LoVo (cell line): ENCODE measurements at places on chromosomes 1 and 21.

DNA sequence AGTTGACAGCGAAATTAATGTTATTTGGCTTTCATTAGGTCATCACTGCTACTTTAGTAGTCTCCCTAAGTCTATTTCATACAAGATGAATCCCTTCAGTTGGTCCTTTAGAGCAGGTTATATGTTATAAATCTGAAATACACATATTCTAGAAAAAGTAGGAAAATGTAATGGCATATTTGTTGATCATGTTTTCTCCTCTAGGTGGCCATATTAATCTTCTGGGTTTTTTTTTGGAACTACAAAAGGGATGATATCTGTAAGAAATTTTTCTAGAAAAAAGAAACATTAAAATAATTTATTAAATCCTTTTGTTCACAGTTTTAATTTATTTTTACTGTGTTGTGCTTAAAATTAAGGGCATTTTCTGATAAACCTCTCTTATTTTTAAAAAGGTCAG lies 87.9 kb downstream of the SYT14 start:
- no peak for DNase-seq

- DNase-seq, result peak; percentile 91
Measured at GRCh38 chr1:94621395-94621794, 79.8 kb upstream of the F3 start.

DNA sequence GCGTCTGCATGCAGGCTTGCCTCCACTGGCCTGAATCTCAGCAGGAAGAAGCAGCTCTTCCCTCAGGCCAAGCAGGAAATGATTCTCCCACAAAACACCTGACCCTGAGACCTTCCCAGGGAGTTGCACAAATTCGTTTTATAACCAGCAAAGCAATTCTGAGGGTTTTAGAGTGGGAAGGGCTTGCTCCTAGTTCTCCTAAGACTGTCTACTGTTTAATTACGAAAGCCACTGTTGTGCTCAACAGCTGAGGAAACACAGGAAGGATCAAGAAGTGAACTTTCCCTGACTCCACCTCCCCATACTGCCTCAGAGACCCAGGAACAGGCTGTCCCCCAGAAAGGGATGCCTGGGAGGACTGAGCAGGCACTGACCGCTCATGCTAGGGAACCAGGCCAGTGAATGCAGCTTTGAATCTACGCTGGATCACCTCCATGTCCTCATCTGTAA lies 37.0 kb upstream of the PUM1 start:
- DNase-seq, result peak; percentile 6

GRCh38 chr1:153404086-153404635 lies 12.2 kb upstream of the S100A7A start:
- DNase-seq, result no peak

- DNase-seq, result no peak
Measured at GRCh38 chr1:151156515-151156819, at the start of gene TNFAIP8L2. TNFAIP8L2 (plus strand) TSS chr1:151156649; CDS start chr1:151158698, 2,049 bp downstream.

- DNase-seq, result no peak
Measured at GRCh38 chr1:38579056-38579455, 280.5 kb downstream of the RRAGC start.

DNA sequence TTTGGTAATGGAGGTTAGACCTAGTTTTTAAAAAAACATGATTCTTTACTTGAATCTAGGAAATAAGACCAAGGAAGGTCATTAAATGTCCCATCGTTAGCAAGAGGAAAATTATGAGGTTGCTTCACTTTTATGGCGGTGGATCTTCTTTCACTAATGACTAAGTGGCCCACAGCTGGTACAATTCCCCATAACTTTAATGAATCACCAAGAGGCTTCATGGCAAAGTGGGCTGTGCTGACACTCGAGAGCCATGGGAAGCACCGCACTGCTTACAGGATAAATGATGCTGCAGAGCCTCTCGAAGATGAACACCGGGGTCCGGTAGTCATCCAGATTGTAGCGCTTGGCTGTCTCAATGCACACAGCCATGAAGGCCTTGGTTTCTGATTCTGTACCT lies 108.8 kb downstream of the UBR4 start:
- no peak for DNase-seq

DNA sequence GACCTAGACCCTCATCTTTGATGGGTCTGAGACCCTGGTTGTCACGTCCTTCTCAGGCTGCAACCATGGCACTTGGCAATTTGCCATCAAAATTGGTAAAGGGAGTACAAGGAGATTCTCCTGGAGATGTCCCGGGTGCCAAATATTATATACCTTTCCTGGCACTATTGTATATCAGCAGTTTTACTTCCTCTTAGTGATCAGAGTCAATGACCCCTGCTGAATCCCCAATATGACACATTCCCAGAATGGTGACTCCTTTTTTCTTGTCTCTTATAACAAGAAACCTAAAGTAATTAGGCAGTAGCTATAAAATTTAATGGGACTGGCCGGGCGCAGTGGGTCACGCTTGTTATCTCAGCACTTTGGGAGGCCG lies 39.6 kb upstream of the CDC42BPA start:
- peak; percentile 56 for DNase-seq

GRCh38 chr1:230807029-230807428 lies 59.8 kb downstream of the CAPN9 start:
- no peak for DNase-seq

DNA sequence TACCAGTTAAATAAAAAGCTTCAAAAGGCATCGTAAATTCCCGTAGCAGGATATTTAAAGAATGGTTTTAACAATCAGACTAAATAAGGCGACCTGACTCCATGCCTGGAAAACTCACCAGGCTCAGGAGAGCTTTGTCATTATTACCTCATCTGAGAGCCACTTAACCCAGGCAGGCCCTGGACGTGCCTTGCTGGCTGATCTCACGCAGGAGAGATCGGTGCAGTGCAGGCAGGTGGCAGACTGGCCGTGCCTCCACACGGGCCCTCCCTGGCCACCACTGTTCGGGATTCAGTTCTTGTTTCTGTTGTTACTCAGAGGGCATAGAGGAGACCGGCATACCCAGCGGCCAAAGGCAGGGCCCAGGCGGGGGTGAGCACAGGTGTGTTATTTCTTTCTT lies 6.4 kb downstream of the MT1HL1 start:
- DNase-seq, result no peak

GRCh38 chr1:54987919-54988705 lies 7.7 kb downstream of the TMEM61 start:
- no peak for DNase-seq

- DNase-seq, result no peak
Measured at GRCh38 chr1:210081494-210081893, 143.5 kb downstream of the SYT14 start.

- no peak for DNase-seq
Measured at GRCh38 chr1:180213401-180214170, 16.5 kb upstream of the LHX4 start.

DNA sequence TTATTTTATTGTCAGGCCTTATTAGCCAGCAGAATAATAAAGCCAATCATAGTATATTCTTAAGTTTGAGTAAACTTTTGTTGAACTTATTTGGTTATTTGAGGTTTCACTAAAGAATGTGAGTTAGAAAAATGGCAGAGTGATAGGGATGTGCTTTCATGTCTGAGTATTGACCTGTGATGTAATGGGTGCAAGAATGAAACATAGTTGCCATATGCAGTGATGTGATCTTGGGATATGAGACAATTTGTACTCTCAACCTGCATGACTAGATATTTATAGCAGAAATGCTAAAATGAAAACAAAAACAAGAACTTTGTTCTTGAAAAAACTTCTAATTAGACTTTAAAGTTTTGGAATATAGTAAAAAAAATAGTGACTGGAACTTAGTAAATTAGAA lies 97.9 kb downstream of the DISP1 start:
- DNase-seq, result no peak
